ENCODE measurements at places on chromosomes 7 and 10.

GRCh38 chr10:1977461-1977860 is 240.1 kb upstream of the ADARB2 start:
- no peak for DNase-seq

DNA sequence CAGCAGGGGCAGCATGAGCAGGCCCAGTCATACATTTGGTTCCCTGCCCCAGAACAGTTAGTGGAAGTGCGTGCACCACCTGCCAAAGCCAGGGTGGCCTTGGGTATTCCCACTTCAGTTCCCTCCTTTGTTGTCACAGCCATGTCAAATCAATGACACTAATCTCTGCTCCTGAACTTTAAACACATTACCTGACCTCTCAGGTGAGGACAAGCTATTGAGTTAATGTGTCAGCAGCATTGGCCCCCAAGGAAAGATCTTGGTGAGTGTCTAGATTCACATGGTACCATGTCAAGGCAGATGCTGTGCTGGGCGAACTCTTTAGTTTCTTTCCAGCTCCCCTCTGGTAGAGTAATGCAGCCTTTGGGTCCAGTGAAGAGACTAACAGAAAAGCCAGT is 2.1 kb downstream of the CYP3A5 start:
- no peak for DNase-seq

GRCh38 chr7:20296444-20296843 is 34.3 kb upstream of the ITGB8 start:
- no peak for DNase-seq

- no peak for DNase-seq
Observed at GRCh38 chr10:12097791-12098190, 29.0 kb downstream of the DHTKD1 start.

- DNase-seq, result no peak
Observed at GRCh38 chr7:35241436-35241835, 12.5 kb downstream of the TBX20 start.

GRCh38 chr10:77188521-77188920 is 449.1 kb downstream of the KCNMA1 start:
- DNase-seq, result no peak

DNA sequence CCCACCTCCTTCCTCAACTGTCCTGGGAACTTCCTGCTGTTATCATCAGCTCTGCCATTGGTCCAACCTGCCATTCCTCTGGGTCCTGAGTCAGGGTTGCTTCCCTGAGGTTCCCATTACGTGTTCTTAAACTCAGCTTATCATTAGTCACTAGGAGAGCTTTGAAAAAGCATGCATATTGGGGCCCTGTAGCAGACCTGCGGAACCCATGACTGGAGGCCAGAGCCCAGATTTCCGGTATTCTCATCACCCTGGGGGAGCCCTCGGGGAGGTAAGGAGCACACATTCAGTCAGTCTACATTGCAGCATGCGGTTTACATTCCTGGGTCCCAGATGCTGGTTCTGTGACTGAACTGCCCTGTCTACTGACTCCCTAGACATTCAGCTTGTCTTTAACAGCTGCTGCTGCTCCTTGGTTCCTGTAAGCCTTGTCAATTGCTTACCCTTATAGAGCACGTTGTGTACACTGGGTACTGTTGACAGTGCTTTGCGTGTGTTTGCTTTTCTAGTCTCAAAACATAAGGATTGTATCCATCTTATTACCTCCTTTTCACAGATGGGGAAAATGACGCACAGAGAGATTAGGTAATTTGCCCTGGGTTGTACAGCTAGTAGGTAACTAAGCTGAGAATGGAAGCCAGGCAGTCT is 12.8 kb downstream of the CDHR3 start:
- DNase-seq, result no peak

DNA sequence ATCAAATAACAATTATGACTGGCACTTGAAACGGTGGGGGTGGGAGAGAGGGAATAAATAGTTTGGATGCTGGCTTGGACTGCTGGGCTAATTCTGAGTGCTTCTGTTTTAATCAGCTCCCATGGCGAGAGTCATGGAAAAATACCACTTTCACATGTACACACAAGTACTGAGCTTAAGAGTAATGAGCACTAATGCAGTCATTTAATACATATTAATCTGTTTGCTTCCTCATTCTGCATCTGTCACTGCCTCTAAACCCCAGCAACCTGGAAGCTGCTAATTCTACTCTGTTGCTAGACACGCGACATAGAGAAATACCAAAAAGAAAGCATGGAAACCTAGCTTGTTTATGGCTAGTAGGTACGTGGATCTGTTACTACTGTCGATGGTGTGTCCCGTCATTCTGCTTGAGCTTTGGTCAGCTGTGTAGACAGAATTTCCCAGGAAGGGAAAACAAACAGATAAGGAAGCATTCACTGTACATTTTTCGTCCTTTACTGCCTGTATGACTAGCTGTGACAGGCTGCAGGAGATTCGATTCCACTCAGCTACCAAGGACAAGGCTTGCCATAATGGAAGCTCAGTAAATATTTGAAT is 238.8 kb downstream of the BAMBI start:
- DNase-seq, result no peak

DNA sequence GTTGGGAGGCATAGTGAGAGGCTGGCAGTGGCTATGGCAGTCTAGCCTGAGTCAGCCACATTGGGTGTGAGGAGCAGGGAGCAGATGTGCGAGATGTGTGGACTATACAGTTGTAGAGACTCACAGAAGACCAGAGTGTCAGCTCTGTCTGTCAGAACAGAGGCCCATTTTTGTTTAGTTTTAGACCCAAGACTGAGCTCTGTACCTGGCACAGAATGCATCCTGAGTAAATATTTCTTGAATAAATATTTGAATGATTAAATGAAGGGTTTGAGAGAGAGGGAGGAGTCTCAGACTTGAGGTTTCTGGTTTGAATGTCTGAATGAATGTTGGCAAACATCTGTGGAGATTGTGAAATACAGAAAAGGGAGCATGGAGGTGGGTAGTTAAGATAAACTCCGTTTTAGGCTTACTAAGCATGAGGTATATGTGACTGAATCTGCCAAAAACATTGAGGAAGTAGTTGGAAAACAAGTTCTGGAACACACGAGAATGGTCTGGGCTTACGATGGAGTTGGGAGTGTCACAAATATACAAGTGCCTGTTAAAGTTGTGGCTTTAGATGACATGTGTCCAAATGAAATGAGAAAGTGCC is 3.6 kb downstream of the SEC23IP start:
- no peak for DNase-seq
